ENCODE measurements at places on chromosomes 16 and 17. TPM values are rescaled to one million over a fixed set of nuclear protein-coding genes. Genes with fewer than 3 reads are reported as not detected.

The ZNF423 gene
- total RNA-seq: 3.6 TPM

The TEX14 gene
- 0.59 TPM for total RNA-seq

The TBC1D3D gene
- 0.79 TPM for total RNA-seq

The TAC4 gene
- not detected for total RNA-seq

The TSNAXIP1 gene
- 2.7 TPM for total RNA-seq

The TEKT5 gene
- 0.70 TPM for total RNA-seq

The TMED6 gene
- not detected for total RNA-seq

The HNF1B gene
- total RNA-seq: not detected

The CHAD gene
- total RNA-seq: not detected

The SSTR5 gene
- not detected for total RNA-seq

The GSG1L gene
- total RNA-seq: 0.29 TPM

The TRPV2 gene
- 82.5 TPM for total RNA-seq

The C16orf82 gene
- not detected for total RNA-seq

The ZACN gene
- total RNA-seq: not detected

The NDE1 gene
- 60.6 TPM for total RNA-seq

The TMEM98 gene
- 36.7 TPM for total RNA-seq

The ANKFN1 gene
- total RNA-seq: not detected

The CD19 gene
- total RNA-seq: 98.0 TPM

The CNTNAP1 gene
- 3.9 TPM for total RNA-seq

The PPY gene
- total RNA-seq: not detected

The MAP2K6 gene
- total RNA-seq: 36.3 TPM

The PLD2 gene
- 38.4 TPM for total RNA-seq

The KRTAP4-5 gene
- not detected for total RNA-seq

The RAD51C gene
- 24.3 TPM for total RNA-seq

The C16orf92 gene
- not detected for total RNA-seq

The UTS2R gene
- total RNA-seq: 0.60 TPM

The BEAN1 gene
- not detected for total RNA-seq

The KRTAP16-1 gene
- total RNA-seq: not detected

The MYH1 gene
- not detected for total RNA-seq

The CES2 gene
- 43.7 TPM for total RNA-seq

The MAF gene
- 58.7 TPM for total RNA-seq

The CD300E gene
- total RNA-seq: 20.1 TPM

The CASKIN1 gene
- total RNA-seq: not detected

The GGA2 gene
- 179 TPM for total RNA-seq

The TBC1D3I gene
- 0.32 TPM for total RNA-seq

The MPP3 gene
- total RNA-seq: 3.3 TPM

The UMOD gene
- not detected for total RNA-seq

The MGAT5B gene
- 0.92 TPM for total RNA-seq

The OSGIN1 gene
- total RNA-seq: 8.5 TPM

The KRTAP4-4 gene
- total RNA-seq: not detected

The ARHGDIG gene
- total RNA-seq: not detected

The HOXB7 gene
- 3.5 TPM for total RNA-seq

The ABAT gene
- total RNA-seq: 9.0 TPM

The CDK10 gene
- 114 TPM for total RNA-seq

The COASY gene
- total RNA-seq: 66.5 TPM

The ITPRIPL2 gene
- 39.2 TPM for total RNA-seq

The TRPV3 gene
- total RNA-seq: 1.2 TPM

The KRTAP9-1 gene
- not detected for total RNA-seq

The CPNE7 gene
- total RNA-seq: 1.2 TPM

The C17orf78 gene
- not detected for total RNA-seq

The B3GNT9 gene
- 7.7 TPM for total RNA-seq
